ENCODE measurements at places on chromosomes 13 and 19.

DNA sequence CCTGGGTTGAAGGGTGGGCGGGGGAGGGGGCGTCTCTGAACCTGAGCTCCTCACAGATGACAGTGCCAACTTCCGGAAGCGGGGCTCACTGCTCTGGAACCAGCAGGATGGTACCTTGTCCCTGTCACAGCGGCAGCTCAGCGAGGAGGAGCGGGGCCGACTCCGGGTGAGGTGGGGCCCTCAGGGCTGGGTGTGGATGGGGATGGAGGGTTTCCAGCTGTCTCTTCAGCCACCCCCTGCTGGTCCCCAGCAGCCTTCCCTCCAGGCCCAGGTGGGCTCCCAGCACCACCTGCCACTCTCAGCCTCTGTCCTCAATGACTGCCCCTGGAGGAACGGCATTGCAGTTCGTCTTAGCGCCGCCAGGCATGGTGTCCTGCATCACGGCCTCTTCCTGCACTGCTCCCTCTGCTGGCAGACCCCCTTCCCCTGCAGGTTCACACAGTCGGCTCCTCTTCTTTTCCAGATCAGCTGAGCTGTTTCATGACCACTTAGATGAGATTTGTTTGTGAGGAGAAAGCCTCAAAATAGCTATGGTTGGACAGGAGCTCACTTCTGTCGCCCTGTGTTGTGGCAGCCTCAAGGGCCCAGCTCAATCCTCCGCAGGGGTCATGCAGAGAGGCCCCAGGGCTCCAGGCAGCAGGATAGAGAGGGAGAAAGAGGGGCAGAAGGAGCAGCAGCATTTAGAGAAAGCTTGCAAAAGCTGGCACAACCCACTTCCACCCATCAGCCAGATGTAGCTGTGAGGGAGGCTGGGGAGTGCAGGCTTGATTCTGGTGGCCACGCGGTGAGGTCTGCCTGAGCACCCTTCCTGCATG lies 2.5 kb upstream of the GARIN5A start:
- no peak for DNase-seq

- DNase-seq = no peak
These were observed 80.9 kb upstream of the SHISA2 start for GRCh38 chr13:26132756-26133155.

DNA sequence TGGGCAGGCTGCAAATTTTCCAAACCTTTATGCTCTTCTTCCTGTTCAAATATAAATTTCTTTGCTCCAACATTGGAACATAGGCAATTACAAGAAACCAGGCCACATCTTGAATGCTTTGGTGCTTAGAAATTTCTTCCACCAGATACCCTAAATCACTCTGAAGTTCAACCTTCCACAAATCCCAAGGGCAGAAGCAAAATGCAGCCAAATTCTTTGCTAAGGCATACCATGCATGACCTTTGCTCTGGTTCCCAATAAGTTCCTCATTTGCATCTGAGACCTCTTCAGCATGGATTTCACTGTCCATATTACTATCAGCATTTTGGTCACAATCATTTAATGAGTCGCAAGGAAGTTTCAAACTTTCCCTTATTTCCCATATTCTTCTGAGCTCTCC lies 130.9 kb downstream of the DIAPH3 start:
- no peak for DNase-seq

GRCh38 chr19:49103331-49104085 lies 10.7 kb upstream of the LIN7B start:
- DNase-seq = no peak

DNA sequence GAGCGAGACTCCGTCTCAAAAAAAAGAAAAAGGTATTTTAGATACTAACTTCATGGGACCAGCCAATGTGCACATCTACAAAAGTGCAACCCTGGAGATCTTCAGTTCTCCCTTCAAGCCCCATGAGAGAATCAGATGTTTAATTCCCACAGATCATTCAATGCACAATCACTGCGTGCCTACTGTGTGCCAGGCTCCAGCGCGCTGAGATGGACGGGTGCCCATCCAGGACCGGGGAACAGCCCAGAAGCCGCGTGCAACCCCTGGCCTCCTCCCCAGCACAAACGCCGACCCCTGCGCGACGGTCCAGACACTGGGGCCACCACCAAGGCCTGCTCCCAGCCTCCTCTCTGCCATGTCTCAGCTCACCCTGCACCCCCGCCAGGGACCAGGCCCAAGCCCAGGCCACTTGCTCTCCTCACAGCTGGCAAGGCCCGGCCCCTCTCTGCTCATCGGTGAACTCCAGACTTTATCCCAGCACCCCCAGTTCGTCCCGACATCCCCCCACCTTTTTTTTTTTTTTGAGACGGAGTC lies 5.3 kb downstream of the BTBD2 start:
- no peak for DNase-seq

DNA sequence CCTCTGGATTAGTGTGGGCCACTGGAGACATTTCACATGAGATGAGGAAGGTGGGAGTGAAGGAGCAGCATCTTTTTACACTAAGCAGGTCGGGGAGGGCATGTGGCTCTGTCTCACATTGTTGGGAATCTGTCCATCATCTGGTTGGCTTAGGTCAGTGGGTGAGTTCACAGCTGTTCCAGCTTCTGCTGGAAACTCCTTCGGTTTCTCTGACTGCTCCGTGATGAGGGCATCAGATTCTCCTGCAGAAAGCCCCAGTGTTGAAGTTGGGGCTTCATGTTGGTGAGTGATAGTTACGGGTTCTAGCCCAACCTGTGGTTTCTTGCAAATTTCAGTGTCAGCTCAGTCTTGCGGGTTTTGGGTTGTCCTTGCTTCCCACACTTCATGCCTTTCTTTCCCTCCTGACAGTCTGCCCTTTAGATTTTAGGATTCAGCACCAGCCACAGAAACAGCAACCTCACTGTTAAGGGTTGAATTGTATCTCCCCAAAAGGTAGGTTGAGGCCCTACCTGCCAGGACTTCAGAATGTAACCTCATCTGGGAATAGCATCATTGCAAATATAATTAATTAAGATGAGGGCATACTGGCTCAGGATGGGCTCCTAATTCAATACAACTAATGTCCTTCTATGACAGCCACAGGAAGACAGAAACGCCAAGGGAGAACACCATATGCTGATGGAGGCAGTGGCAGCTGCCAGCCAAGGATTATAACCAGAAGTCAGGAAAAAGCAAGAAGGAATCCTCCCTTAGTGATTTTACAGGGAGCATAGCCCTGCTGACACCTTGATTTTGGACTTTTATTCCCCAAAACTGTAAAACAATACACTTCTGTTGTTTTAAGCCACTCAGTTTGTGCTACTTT lies 7.6 kb upstream of the ALOX5AP start:
- DNase-seq = no peak

GRCh38 chr19:50725218-50725910 lies 2.2 kb downstream of the CLEC11A start:
- no peak for DNase-seq

DNA sequence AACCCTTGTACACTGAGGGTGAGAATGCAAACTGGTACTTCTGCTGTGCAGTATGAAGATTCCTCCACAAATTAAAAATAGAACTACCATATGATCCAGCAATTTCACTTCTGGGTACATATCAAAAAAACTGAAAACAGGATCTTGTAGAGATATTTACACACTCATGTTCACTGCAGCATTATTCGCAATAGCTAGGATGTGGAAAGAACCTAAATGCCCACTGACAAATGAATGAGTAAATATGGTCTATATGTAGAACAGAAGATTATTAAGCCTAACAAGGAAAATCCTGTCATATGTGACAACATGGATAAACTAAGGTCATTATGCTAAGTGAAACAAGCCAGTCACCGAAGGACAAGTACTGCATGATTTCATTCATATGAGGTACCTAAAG lies 304.7 kb downstream of the ENOX1 start:
- no peak for DNase-seq

DNA sequence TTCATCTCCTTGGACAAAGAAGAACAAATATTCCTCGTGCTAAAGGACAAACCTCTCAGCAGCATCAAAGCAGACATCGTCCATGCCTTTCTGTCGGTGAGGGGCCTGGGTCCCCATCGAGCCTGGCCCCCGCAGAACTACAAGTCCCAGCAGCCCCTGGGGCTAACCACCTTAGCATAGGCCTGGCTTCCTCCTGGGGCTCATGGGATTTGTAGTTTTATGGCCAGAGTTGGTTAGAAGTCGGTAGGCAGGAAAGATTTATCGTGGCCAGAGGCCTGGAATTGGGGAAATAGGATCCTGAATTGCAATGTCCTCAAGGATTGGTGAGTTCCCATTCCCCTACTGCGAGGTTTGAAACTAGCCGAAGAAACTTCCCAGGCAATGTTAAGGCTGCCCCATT lies 19.6 kb downstream of the TMEM150B start:
- peak; percentile 12 for DNase-seq

DNA sequence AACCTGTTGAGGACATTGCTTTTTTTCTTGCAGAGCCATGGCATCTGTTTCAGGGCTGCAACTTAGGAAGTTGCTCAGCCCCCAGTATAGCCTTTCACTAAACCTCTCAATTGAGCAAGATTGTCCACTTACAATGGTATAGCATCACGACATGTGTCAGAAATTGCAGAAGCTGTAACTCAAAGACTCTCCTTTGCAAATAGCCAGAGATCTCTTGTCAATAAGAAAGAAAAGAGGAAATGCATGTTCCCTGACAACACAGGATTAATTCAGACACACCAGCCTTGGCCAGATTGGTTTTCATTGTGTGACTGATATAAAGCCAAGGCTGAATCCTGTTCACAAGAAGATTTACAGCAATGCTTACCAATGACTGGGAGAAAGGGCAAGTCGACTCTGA lies 38.7 kb upstream of the CYSLTR2 start:
- no peak for DNase-seq

DNA sequence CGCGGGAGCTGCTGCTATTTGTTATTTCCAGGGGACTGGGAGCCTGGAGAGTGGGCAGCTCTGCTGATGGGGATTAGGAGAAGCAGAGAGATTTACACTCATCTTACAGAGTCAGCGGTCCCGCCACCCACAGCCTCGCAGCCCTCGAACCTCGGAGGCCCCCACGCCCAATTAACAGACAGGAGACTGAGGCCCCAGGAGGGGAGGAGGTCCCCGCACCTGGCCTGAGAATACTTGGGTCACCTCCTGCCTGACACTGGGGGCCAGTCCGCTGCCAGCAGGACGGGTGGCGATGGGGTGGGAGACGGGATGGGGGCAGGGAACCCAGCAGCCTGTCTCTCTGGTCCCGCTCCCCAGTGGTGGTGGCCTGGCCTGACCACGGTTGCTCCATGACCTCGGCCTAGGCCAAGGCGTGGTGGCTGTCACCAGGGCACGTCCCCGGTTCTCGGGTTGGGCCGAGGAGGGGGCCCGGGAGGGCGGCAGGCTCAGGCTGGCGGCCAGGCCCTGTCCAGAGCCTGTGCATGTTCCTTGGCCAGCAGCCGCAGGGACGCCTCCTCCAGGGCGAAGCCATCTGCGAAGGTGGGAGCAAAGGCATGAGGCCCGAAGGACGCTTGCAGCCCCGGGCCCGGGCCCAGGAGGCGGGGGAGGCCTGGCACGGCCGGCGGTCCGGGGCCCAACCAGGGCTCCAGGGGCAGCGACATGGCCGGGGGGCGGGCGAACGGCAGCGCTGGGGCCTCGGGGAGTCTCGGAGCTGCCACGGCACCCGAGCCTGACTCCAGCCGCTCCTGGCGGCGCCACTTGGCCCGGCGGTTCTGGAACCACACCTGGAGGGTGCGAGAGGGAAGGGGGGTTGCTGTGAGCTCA lies 1.7 kb downstream of the RAX2 start:
- DNase-seq = no peak

GRCh38 chr19:2636897-2637683 lies 65.4 kb downstream of the GNG7 start:
- peak; percentile 50 for DNase-seq

DNA sequence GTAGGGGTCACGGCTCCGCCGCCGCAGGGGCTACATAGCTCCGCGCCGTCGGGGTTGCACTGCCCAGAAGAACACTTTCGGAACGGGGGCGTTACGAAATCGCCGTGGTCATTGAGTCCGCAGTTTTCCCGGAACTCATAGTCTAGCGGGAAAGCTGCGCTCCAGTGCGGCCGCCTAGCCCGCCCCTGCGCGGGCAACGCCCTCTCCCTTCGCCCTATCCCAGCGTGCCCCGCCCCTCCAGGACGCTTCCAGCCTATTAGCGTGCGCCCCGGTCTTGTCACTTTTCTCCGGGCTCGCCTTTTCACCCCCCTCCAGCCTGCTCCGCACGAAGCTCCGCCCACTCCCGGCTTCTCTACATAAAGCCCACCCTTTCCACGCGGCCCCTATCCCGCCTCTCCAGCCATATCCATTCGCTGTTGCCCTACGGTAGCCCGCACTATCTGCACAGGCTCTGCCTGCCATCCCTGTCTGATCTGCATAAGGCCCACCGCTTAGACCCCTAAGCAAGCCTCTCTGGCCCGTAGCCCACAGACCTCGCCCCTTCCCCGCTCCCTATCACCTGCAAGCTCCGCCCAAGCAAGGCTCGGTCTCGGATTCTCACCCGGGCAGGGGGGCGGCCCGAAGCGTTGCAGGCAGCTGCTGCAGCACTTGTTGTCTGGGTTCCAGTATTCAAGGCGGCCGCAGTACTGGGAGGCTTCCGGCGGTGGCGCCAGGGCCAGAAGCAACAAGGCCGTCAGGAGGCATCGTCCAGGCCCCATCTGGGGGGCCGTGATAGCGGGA lies 1.6 kb downstream of the IGFLR1 start:
- DNase-seq = peak; percentile 91

DNA sequence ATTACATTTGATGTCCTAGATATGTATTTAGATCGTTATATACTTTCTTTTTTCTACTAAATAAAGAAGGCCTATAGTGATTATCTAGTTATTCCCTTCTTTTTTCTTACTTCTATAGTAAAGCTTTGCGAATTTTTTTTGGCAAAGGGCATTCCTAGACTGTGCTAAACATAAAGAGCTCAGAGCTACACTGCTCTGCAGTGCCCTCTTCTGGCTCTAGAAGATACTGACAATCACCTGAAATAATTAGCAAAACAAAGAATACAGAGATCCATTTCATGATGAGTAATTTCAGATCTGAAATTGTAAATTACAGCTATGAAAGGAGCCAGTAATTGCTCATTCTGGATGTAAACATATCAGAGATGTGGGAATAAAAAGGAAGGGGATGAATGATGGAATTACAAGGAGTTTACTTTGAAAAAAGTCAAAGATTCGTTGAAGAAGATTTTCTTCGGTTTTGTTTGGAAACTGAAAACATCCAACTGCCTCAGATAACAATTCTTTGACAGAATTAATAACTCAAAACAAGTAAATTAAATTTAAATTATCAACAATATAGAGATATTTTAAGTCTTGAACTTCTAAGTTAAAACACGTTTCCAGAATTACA lies 288.5 kb downstream of the NALCN start:
- no peak for DNase-seq

GRCh38 chr13:97471711-97472110 lies 37.7 kb downstream of the RAP2A start:
- no peak for DNase-seq

DNA sequence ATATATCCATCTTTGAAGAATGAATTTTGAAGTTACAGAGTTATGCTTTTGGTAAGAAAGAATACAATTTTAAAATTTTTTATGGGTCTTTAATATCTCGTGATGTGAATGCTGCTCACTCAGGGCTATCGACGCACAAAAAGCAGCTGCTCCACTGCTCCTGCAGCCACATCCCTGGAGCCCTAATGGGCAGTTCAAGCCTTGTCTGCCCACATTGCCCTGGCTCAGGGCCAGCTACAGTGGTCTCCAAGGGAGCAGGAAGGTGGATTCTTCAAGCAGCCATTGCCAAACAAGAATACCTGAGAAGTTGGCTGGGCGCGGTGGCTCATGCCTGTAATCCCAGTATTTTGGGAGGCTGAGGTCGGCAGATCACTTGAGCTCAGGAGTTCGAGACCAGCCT lies 85.8 kb downstream of the IPO5 start:
- no peak for DNase-seq

GRCh38 chr13:106927421-106927820 lies 359.5 kb upstream of the ARGLU1 start:
- DNase-seq = no peak

Data from stimulated activated CD8-positive, alpha-beta memory T cell treated with anti-CD3 and anti-CD28 coated beads, Interleukin-4, amount 100 ng/mL, for 4 hours (primary cell).